ENCODE measurements at places on chromosomes 2 and 18.

DNA sequence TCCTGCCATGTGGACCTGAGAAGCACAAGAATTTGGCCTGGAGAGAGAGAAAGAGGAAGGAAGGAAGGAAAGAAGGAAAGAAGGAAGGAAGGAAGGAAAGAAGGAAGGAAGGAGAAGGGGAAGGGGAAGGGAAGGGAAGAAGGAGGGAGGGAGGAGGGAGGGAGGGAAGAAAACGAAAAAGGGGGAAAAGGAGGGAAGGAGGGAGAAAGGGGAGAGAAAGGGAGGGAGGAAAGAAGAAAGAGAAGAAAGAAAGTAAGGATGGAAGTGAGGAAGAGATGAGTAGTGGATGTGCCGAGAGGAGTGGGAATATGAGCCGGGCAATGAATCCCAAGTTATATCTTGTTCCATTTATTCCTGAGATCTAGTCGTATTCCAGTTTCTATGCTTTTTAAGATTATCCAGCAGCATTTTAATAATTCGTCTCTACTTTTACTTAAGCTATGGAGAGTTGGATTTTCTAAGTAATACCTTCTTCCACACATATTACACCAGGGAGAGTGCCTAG lies 247.8 kb downstream of the TDRD15 start:
- DNase-seq: no peak

- no peak for DNase-seq
These were observed 310.0 kb upstream of the UBE2E3 start for GRCh38 chr2:180670302-180671003.

DNA sequence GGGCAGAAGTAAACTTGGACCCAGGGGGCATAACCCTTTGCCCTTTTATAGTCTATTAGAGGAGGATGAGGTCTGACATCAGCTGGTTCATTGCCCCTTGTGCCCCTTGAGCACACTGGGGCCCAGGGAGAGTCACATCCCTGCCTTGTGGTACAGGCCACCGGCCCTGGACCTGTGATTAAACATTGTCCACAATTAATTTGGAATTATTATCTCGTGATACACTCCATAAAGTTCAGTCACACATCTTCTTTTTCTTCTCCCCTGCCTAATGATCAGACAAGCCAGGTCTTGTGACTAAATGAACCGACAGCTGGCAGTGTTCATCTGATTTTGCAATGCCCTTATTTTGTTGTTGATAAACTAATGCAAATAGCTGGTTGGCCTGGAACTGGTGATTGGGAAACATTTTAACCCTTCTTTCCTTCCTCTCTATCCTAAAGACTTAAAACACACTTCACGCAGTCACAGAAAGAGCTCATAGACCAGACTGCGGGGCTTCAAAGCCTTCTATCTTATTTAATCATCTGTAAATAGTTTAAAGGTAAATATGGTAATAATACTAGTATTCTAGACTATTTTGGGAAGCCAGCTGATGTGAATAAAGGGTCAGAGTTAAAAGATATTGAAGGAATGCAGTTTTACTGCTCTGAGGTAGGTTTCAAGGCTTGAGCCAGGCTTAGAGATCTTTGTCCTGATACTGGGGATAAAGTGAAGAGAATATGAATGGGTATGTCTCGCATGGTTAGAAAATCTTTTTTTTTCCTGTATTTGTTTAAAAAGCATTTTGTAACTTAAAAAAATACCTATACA lies 13.4 kb downstream of the IL1R1 start:
- no peak for DNase-seq

GRCh38 chr2:103963146-103963725 lies 890.7 kb upstream of the POU3F3 start:
- no peak for DNase-seq

DNA sequence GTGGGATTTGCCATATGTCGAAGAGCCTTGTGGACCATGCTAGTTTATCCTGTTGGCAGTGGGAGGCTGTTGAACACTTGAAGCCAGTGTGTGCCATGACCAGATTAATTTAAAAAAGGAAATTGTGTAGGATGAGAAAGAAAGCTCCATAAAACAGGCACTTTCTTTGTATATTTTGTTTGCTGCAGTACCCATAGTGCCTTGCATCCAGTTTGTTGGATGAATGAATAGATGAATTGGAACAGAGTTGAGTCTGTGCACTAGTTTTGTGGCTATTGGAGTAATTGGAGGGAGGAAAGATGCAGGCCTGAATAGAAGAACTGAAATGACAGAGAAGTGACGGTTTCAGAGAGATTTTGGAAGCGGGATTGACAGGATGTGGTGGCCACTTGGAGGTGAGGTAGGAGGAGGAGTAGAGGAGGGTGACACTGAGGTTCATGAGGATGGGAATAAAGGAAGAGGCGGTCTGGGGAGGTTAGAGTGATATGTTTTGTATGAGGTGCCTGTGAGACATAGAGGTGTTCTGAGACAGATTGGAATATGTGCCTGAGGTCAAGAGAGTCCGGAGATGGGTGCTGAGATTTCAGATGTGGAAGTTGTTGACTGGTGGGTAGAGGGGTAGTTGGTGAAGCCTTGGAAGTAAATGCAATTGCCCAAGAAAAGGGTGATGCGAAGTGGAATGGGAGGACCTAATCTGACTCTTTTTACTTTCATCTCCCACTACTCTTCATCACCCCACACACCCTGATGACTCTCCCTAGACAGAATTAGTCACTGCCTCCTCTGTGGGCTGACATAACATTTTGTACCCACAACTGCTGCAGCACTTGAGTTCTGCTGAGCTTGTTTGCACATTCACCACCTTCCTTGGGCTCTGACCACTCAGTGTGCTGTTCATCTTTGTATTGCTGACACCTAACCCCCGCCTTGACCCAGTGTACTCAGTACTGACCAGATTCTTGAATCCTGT lies 5.1 kb downstream of the DGUOK start:
- DNase-seq: peak; percentile 65

GRCh38 chr2:240632306-240632721 lies 7.0 kb downstream of the GPR35 start:
- DNase-seq: peak; percentile 11

GRCh38 chr18:77733292-77733903 lies 483.8 kb downstream of the GALR1 start:
- DNase-seq: no peak

DNA sequence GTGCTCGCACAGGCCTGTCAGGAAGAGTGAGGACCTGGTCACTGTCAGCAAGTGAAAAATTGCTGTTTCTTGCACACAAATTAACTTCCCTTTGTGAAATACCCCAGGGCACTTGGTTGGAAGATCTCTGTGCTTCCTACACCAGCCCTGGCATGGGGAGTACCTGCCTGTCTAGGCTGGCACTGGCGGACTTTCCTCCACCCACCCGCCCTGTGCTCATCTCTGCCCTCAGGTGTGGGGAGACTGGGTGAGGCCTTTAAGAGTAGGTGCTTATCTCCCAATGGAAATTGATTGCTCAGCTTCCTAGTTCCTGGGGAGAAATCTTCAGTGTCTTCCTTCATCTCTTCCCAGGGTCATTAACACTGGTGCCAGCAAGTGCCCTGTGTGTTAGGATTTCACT lies 42.1 kb downstream of the IMPA2 start:
- DNase-seq: no peak

DNA sequence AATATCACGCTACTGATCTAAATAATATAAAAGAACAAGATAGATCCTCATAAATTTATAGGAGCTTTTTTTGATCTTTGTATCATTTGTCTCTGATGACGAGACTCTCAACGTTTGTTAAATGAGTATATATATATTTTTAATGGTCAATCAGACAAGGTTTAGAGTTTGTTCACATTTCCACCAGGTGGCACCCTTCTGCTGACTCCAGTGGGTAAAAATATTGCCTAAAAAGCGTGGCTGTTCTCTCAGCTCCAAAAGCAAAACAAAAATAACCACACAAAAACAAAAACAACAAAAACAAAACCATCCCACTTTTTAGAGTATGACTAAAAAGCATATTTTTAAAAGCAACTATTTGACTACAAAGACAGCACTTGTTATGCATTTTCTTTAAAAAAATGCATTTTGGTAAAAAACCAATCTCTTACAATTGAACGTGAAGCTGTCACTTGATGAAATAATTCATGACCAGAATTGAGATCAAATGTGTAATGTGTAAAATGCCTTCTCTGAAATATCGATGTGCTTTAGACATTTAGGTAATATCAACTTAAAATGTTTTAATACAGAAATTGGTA lies 723.2 kb downstream of the DPP10 start:
- no peak for DNase-seq

DNA sequence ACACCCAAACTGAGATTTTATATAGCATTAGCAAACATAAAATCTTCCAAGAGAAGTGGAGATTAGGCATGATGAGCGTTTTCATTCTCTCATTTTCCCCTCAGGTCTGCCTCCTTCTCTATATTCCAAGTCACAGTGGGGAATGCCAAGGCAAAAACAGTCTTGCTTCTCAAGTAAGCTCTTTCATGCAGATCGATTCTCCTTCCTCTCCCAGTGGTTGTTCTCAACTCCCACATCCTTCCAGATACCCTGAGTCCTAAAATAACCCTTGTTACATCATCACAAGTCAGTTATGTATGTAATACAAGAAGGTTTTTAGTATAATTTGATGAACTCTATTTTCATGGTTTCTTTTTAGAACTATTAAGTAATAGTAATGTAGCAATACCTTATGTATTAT lies 150.6 kb downstream of the TXNL1 start:
- DNase-seq: no peak

DNA sequence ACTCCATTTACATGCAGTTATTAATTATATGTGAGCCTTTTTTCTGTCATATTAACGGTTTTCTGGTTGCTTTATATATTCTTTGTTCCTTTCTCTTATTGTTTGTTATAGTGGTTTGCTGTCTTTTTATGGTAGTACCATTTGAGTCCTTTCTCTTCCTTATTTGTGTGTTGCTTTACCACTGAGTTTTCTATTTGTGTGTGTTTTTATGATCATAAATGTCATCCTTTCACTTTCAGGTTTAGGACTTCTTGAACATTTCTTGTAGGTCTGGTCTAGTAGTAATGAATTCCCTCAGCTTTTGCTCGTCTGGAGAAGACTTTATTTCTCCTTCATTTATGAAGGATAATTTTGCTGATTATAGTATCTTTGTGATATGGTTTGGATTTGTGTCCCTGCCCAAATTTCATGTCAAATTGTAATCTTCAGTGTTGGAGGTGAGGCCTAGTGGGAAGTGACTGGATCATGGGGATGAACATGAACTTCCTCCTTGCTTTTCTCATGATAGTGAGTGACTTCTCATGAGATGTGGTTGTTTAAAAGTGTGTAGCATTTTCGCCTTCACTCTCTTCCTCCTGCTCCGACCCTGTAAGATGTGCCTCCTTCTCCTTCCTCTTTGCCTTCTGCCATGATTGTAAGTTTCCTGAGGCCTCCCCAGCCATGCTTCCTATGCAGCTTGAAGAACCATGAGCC lies 11.5 kb downstream of the GCC2 start:
- no peak for DNase-seq

DNA sequence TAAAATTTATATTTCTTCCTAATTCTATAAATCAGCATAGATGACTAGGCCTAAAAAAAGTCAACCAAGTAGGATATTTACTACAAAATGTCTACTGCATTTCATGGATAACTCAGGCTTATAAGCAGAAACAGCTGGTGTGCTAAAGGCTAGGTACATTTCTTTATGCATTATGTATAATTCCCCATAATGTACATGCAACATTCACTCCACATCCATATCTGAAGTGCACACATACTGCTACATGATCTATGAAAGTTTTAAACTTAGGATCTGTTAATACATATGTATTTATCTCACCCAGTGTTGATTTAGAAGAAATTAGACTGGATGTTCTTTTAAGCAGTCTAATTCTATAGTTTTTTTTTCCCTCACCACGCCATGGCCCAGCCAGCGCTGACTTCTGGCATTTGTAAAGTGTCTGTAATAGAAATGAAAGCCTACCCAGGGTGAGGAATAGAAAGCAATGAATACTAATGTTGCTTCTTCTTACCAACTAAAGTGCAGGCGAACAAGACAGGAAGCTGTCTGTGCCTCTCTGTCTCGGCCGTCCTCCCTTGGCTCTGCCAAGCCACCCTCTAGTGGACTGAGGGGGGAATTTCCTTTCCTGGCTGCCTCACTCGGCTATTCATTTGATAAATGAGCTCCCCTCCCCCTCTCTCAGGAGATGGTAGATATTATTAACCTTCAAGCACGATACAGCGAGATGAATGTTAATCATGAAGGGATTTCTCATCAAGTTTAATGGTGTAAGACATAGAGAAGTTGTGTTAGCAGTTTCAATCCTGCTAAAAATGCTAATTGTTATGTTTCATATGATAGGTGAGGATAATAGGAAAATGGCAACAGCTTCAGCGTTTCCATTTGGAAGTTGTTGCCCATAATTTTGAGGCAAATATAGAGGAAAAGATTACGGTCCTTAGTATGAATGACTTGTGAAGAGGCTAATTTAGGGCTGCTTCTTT lies 384.5 kb downstream of the MTX2 start:
- peak; percentile 46 for DNase-seq

GRCh38 chr2:21047141-21048009 lies 3.5 kb upstream of the APOB start:
- no peak for DNase-seq

DNA sequence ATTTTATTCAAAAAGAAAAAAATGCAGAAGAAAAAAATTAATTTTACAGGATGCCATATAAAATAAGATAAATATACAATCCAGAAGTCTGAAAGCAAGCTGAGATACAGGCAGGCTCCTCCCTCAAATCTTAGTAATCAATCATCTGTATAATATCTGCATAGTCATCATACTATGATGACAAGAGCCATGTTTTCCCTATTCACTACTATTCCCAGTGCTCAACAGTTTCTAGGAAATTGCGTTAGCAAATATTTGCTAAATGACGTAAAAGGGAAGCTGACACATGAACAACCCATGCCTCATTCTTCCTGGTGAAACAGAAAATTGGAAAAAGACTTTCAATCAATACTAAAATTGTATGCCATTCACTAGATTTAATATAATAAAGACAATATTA lies 793.2 kb downstream of the SUCLG1 start:
- DNase-seq: no peak

DNA sequence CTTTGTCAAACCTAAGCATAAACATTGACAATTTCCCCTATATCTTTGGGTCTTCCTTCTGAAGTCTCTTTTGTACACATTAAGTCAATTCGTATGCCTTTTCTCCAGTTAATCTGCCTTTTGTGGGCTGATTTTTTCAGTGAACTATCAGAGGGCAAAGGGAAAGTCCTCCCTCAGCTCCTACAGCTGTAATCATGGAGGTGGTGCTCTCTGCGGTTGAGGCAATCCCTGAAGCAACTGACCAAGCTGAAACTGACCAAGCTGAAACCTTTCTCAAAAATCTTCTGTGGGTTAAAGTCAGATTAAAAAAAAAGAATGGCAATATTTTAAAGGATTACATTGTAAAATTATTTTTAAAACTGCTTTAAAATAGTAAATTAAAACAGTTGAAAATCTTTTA lies 105.8 kb upstream of the DNAJC10 start:
- no peak for DNase-seq

GRCh38 chr2:31054842-31055388 lies 83.3 kb downstream of the GALNT14 start:
- DNase-seq: no peak

DNA sequence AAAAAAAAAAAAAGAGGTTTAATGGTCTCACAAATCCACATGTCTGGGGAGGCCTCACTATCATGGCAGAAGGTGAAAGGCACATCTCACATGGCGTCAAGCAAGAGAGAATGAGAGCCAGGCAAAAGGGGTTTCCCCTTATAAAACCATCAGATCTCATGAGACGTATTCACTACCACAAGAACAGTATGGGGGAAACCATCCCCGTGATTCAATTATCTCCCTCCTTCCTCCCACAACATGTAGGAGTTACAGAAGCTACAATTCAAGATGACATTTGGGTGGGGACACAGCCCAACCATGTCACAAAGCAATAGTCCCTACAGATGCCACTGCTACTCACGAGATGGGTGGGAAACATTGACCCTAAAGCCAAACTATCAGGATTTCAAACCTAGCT lies 392.7 kb upstream of the ID2 start:
- DNase-seq: no peak

GRCh38 chr2:126307740-126308139 lies 348.2 kb upstream of the GYPC start:
- DNase-seq: no peak
